ENCODE measurements at places on chromosomes 2 and 18.

DNA sequence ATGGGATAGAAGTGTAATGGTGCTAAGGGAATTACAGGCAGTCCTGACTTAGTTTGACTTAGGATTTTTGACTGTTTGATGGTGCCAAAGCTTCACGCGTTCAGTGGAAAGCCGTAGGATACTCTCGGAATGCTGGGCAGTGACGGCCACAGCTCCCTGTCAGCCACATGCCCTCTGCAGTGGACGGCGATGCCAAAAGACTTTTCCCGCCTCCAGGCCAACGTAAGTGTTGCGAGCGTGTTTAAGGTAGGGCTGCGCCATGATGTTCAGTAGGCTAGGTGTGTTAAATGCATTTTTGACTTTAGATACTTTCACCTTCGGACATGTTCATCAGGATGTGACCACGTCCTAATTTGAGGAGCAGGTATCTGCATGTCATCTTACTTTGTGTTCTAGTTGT, 63.4 kb downstream of the DCDC2C start:
- DNase-seq: no peak

DNA sequence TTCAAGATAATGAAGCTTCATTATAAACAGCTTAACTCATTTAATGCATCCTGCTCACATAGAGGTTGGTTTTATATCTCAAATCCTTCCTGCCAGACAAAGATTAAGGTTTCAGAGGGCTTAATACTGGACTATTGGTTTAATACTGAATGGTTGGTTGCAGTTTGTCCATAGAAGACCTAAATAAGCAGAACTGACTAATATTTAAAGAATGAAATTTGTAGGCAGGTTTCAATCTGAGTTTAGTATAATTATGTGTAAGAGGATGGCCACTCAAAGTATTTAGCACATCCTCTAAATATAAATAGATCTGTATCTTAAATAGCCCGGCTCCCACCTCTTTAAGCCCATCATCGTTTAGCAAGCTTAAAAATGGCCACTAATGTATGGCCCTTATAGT, 92.5 kb downstream of the EPB41L5 start:
- no peak for DNase-seq

GRCh38 chr18:8162802-8163201, 446.4 kb upstream of the RAB12 start:
- DNase-seq: no peak

- no peak for DNase-seq
Measured at GRCh38 chr2:48601349-48601748, 16.3 kb upstream of the GTF2A1L start.

- no peak for DNase-seq
Measured at GRCh38 chr2:60516383-60516811, 37.1 kb downstream of the BCL11A start.

- DNase-seq: no peak
Measured at GRCh38 chr2:26298286-26298637, 47.7 kb upstream of the SELENOI start.

DNA sequence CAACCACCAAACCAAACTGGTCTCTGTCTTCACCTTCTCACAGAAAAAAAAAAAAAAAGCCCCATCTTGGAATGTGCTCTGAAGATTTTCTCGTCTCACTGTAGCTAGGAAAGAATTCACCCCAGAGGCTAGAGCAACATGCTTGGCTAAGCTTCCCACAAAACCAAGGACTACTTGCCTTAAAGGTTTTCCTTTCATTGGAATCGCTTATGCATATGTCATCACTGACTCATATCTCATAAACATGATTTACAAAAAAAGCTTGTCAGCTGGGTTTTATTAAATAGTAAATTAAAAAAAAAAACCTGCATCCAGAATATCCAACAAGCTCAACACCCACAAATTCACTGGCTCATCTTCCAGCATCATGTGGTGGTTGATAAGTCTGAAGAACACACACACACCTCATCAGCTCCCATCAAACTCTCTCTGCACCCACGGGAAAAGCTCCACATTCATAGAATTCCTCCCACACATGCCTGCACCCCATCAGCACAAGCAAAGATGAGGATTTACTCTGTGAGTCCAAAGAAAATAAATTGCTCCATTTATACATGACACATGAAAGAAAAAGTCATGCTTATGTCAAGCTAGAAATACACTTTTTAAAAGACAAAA, 182.0 kb upstream of the TRIB2 start:
- no peak for DNase-seq

DNA sequence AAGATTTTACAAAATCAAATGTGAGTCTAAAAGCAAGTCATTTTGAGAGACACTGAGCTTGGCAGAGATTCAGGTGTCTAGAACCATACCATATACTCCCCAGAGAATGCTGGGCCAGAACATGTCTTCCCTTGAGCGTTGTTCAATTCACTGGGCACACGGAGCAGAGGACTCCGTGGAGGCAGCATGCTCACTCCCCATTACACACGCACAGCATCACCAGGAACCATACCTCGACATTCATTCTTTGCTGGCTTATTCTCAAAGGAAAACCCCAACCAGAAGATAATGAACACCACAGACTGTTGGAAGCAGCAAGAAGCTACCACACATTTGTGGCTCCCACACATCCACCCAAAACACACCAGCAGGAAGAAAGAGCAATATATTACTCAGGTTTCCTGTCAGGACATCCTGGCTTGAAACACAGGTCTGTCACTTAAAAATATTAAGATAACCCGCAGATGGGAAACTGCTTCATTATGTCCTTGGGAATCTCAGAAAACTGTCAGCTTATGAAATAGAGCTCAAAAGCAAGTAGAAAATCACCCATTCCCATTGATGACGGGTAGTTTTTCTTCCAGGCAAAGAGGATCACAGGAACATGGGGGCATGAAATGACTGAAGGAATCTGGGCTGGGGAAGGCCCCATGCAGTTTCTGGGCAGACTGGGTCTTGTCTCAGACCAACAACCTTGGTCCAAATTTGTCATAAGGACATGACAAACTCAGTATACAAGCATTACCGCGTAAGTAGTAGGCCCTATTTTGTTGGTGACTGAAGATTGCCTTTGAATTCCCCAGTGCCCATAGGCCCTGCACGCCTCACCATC, 46.4 kb downstream of the PCBP1 start:
- DNase-seq: no peak
